ENCODE measurements at places on chromosomes 12 and 14. TPM values are rescaled to one million over a fixed set of nuclear protein-coding genes. Genes with fewer than 3 reads are reported as not detected.

- no peak for DNase-seq
Observed at GRCh38 chr12:33116284-33116683, 219.7 kb upstream of the PKP2 start.

SLC17A8 gene
- total RNA-seq = not detected

IKBIP gene
- 7.3 TPM for total RNA-seq

GXYLT1 gene
- total RNA-seq = 7.2 TPM

- no peak for DNase-seq
Observed at GRCh38 chr12:117809509-117809908, 159.3 kb downstream of the KSR2 start.

CCDC177 gene
- not detected for total RNA-seq

GRCh38 chr14:71399057-71399487 lies 491.8 kb downstream of the PCNX1 start:
- peak; percentile 48 for DNase-seq

ANKS1B gene
- not detected for total RNA-seq

DNA sequence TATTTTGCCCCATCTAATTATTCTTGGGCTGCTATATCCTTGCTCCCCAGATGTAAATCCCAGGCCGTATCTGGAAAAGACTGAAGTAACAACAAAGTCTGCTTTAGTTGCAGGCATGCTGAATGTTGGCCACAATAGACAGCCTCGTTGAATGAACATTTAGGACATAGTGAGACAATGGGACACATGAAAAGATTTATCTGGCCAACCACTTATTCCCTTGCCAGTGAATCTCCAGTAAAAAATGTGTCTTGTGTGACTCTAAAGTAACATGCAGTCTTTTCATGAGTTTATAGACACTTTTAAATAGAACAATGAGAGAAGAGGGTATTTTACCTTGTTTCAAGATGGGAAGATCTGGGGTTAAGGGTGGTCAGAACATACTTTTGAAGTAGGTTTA lies 60.2 kb upstream of the STXBP6 start:
- no peak for DNase-seq

GRCh38 chr14:47763188-47763854 lies 87.9 kb upstream of the MDGA2 start:
- no peak for DNase-seq

GRCh38 chr14:93536945-93537344 lies 106.2 kb downstream of the UNC79 start:
- no peak for DNase-seq

- no peak for DNase-seq
Observed at GRCh38 chr14:66619952-66620351, 112.0 kb downstream of the GPHN start.

DNA sequence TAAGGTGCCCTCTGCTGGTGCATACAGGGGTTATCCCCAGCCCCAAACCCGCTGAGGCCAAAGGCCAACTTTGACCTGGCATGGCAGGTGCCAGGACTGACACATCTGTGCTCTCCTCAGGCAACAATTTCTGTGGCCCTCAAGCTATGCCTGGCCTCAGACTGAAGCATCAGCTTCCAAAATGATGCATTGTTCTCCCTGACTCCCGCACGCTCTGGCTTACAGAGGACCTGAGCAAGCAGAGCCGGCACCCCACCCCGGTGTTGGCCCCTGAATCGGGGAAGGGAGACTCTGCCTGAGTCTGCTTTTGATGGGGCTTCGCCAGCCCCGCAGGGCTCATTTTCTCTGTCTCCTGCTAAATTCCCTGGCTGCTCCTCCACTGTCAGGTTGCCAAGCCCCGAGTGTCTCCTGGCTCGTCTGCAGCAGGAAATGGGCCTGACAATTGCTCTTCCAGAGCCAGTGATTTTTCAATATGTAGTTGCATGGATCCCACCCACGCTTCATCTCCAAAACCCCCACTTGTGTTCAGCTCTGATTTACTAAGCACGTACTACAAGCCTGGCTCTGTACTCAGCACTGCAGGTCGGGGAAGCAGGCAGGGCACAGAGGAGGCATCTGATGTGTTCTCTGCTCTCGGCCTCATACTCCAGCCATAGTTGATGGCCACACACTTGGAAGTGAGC lies 126.1 kb downstream of the SLC38A6 start:
- DNase-seq = no peak

- no peak for DNase-seq
Observed at GRCh38 chr12:116196752-116197718, 80.5 kb downstream of the MED13L start.

GRCh38 chr12:76798864-76799263 lies 34.9 kb downstream of the ZDHHC17 start:
- DNase-seq = no peak

GRCh38 chr12:4270016-4270830 lies 3.3 kb upstream of the CCND2 start:
- DNase-seq = no peak

DNA sequence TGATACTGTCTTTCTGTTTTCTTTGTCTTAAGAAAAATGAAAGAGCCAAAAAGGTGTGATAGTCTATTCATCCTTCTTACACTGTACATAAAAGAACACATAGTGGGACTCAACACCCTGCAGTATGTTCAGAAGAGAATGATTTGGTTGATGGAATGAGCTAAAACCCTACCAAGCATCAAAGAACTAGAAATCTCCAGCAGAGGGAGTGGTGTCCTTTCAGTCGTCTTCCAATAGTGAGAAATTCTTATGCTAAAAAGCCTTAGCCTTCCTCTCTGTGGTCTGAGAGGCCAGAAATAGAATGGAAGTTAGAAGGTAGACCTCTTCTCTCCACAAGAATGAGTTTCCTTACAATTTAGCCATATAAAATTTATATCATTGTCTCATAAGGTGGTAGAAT lies 393.4 kb upstream of the SEL1L start:
- no peak for DNase-seq

GRCh38 chr12:50069539-50069938 lies 12.1 kb downstream of the ASIC1 start:
- no peak for DNase-seq

- no peak for DNase-seq
Observed at GRCh38 chr12:92365333-92365732, 219.7 kb upstream of the BTG1 start.

ITGA7 gene
- 3.0 TPM for total RNA-seq

KRT72 gene
- total RNA-seq = 28.7 TPM

DNA sequence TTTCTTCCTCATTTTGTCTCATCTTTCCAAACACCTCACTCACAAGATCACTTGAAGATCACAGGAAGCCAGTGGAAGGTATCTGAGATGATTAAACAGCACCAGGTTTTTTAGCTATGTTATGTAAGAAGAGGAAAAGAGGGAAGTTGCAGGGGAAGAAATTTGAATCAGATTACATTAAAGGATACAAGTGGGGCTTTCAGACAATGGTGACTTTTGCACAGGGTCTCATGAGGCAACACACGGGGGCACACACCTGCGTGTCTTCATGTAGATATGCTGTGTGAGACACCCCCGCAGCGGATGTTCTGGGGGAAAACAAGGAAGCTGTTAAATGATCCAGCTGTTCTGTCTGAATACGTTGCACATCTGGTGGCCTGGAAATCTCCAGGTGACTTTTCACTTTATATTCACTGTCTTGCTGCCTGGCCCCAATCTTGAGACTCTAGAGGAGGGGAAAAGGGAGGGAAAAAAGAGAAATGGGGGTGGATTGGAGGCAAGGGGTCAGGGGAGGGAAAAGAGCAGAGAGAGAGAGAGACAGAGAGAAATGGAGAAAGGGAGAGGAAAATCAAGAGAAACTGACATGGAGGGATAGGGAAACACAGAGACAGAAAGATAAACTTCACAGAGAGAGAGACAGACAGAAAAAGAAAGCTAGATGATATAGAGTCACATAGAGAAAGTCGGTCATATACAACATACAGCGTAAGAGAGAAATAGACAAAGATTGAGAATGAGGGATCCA lies 36.3 kb upstream of the PPP1CC start:
- no peak for DNase-seq

- no peak for DNase-seq
Observed at GRCh38 chr12:63937378-63938316, 93.1 kb downstream of the SRGAP1 start.

TAS2R20 gene
- 2.6 TPM for total RNA-seq

NPAS3 gene
- total RNA-seq = not detected

DNA sequence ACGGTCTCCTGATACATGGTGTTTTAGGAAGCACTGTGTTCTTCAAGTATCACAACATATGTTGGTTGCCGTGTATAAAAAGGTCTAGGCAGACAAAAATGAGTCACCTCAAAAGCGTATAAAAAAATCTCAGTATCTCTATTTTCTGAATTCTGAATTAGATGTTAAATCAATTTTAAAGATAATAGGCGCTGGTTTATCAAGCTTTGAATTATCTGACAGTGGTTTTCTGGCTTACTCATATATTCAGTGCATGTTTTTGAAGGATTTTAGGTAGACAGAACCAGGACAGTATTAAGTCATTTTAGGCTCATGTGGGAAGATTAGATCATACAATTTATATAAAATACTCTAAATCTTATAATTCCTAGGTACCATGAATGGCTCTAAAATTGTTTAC lies 110.8 kb downstream of the TMTC2 start:
- DNase-seq = no peak

- no peak for DNase-seq
Observed at GRCh38 chr12:64469455-64470142, 17.7 kb downstream of the TBK1 start.

- DNase-seq = no peak
Observed at GRCh38 chr14:77314539-77315457, 5.9 kb downstream of the POMT2 start.

DNA sequence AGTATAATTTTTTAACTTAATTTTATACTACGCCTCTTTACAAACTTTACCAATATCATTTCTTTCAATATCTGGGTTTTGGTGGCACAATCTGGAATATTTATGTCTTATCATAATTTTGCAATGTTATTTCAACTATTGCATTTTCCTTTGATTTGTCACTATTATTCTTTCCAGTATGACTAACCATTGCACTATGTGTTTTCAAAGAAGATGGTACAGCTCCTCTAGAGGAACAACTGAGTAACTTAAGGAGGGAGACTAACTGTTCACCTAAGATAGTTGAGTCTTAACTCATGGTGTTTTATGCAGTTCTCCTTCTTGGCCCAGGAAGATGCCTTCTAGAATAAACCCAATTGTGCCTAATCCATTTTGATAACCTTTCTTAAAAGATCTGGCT lies 60.5 kb upstream of the KIF21A start:
- no peak for DNase-seq

DNA sequence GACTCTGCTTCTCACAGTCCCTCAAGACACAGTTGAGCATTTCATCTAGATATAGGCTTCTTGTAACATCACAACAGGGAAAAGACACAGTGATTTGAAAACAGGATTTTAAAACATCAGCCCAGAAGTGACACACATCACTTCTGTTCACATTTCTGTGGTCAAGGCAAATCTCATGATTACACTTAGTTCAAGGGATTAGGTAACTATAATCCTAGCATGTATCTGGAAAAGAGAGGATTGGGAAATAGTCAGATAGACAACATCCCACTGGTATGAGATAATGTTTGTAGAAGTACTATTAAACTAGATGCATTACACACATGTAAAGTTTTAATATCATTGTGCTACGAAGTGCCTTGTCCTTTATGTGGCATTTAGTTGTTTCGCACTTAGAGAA lies 252.6 kb upstream of the PRKD1 start:
- DNase-seq = no peak

- no peak for DNase-seq
Observed at GRCh38 chr14:101007004-101007614, 103.6 kb upstream of the RTL1 start.

NFYB gene
- total RNA-seq = 23.4 TPM

- no peak for DNase-seq
Observed at GRCh38 chr14:68238976-68239375, 419.4 kb downstream of the RAD51B start.

TMPRSS12 gene
- total RNA-seq = not detected

DNA sequence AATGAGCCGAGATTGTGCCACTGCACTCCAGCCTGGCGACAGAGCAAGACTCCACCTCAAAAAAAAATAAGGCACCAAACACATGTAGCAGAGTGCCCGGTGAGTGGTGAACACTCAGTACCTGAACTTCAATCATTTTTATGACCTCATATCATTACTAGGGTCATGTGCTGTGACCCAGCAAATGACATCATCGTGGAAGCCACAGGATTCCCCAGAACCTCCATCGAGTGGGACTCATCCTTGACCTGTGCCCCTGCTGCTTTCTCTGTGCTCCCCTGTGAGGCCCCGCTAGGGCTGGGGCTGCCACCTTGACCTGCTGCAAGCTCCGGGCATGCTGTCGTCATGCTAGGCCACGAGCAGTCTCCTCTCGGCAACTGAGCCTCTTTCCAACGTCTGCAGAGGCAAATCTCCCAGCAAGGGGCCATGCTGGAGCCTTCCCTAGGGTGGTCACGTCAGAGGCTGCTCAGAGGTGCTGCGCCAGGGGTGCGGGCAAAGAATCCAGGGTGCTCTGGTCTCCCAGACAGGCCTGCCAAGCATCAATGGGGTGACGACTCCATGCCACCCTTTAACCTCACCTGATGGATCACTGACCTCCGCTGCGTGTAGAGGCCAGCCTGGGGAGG lies 18.5 kb downstream of the GLTP start:
- DNase-seq = no peak

GRCh38 chr14:103164006-103164405 lies 40.7 kb downstream of the TNFAIP2 start:
- no peak for DNase-seq
